ENCODE measurements at places on chromosomes 2 and 18.

DNA sequence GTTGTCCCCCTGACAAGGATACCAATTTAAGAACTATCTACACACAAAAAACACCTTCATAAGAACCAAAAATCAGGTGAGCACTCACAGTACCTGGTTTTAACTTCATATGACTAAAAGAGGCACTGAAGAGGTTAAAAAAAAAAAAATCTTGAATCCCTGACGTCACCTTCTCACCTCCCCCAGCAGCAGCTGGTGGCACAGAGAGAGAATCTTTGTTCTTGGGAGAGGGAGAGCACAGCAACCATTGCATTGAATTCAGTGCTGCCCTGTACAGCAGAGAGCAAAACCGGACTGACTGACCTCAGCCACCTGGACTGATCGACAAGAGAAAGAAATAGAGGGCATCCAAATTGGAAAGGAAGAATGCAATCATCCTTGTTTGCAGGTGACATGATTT lies 566.0 kb downstream of the TMX3 start:
- no peak for DNase-seq

GRCh38 chr18:45617284-45617683 lies 2.0 kb downstream of the SLC14A2 start:
- no peak for DNase-seq

- no peak for DNase-seq
Measured at GRCh38 chr2:174632841-174633622, 35.4 kb upstream of the WIPF1 start.

- no peak for DNase-seq
Measured at GRCh38 chr2:37501113-37501512, 156.7 kb downstream of the QPCT start.

GRCh38 chr18:12838178-12838634 lies 45.8 kb downstream of the PTPN2 start:
- no peak for DNase-seq

- no peak for DNase-seq
Measured at GRCh38 chr2:186835628-186836027, 13.3 kb downstream of the ZSWIM2 start.
